Stimulated activated CD8-positive, alpha-beta memory T cell treated with anti-CD3 and anti-CD28 coated beads, Interleukin-4, amount 100 ng/mL, for 48 hours (primary cell): ENCODE measurements at places on chromosomes 1 and 21.
A peak's percentile ranks its signal among the peaks of the same experiment; 100 is the strongest.

DNA sequence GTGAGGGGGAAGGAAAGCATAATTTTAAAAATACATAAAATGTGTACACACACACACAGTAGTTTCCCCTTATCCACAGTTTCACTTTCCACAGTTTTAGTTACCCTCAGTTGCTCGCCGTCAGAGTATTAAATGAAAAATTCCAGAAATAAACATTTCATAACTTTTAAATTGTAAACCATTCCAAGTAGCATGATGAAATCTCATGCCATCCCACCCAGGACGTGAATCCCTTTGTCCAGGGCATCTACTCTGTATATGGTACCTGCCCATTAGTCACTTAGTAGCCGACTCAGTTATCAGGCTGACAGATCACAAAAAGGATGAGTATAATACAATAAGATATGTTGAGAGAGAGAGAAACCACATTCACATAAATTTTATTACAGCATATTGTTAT lies 36.2 kb downstream of the EPS15 start:
- no peak for DNase-seq

DNA sequence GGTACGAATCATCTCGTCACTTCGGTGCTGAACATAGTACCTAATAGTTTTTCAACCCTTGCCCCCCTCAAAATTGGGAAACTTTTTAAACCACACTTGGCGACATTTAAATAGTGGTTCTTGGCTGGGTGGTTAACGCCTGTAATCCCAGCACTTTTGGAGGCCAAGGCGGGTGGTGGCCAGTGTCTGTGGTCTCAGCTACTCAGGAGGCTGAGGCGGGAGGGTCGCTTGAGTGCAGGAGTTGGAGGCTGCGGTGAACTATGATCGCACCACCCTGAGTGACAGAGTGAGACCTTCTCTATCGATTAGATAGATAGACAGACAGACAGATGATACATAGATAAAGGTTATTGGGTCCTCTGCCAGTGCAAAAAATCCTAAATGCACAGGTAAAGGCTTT lies 55.5 kb upstream of the RASAL2 start:
- no peak for DNase-seq

- DNase-seq = no peak
Measured at GRCh38 chr1:115114308-115114707, 25.0 kb upstream of the TSPAN2 start.

DNA sequence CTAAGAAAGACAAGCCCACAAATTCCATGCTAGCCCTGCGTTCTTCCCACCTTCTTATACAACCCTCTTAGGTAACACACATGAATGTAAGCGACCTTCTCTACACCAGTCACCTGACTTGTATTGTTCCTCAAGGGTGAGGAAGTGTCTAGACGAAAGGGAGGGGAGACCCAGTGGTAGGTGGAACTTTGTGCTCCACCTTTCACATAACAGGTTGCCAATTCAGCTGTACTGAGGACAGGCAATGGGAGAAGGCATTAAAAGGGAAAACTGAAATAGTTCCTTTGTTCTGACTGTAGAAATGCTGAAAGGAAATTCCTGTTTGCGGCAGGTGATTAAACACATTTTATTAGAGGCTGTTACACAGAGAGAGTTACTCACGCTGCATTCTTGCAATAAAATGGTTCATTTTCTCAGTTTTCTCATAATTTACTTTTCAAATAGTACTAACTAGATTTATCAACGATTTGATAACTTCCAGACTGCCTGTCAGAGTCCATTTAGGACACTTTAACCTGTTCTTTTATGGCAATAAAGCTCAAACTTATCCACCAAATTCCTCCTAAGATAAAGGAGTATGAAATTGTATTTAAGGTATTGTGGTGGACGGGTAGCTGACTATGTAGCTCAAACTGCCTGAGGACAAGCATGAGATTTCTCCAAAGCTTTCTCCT lies 17.8 kb upstream of the CHRM3 start:
- DNase-seq = no peak

DNA sequence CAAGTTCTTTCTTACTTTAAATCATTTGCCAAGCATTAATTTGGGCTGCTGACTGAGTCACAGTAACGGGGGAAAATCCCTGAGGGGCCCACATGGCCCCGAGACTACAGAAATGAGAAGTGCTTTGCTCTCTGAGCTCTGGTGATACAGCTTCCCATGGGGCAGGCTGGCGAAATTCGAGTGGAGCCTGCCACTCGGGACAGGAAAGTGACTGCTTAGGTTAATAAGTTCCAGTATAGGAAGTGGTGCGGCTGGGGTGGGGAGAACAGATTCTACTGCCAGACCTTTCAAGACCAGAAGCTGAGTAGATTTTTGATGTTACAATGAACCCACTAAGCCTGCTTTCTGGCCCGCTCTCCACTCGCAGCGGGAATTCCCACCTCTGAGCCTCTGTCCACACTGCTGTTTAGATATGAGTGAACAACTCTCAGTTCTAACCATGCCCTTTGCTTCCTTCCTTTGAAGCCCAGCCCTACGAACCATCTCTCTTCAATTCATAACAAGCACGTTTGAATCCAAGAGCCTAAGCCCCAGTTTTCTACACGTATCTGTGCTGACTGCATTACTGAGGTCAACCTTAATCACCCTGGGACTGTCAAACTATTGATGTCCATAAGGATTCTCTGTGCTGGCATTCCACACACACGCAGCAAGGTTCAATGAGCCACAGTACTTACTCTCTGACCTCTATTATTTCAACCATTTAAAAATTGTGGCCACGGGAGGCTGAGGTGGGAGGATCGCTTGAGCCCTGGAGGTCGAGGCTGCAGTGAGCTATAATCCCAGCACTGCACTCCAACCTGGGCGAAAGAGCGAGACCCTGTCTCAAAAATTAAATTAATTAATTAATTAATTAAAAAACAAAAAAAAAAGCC lies 9.6 kb downstream of the ZBTB17 start:
- DNase-seq = peak; percentile 87

DNA sequence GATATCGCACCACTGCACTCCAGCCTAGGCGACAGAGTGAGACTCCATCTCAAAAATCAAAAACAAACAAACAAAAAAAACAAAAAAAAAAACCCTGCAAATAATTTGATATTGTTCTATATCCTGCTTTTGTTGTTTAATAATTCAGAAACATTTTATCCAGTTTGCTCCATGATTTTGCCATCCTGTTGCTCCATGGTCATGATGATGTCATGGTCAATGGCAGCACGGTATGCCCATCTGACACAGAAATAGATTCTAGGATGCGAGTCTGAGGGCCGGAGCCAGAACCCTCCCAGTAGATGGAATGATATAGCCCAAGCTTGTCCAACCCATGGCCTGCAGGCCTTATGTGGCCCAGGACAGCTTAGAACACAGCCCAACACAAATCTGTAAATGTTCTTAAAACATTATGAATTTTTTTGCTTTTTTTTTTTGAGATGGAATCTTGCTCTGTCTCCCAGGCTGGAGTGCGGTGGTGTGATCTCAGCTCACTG lies 39.8 kb downstream of the EDARADD start:
- no peak for DNase-seq

GRCh38 chr21:38181096-38181495 lies 75.7 kb upstream of the KCNJ15 start:
- DNase-seq = no peak

DNA sequence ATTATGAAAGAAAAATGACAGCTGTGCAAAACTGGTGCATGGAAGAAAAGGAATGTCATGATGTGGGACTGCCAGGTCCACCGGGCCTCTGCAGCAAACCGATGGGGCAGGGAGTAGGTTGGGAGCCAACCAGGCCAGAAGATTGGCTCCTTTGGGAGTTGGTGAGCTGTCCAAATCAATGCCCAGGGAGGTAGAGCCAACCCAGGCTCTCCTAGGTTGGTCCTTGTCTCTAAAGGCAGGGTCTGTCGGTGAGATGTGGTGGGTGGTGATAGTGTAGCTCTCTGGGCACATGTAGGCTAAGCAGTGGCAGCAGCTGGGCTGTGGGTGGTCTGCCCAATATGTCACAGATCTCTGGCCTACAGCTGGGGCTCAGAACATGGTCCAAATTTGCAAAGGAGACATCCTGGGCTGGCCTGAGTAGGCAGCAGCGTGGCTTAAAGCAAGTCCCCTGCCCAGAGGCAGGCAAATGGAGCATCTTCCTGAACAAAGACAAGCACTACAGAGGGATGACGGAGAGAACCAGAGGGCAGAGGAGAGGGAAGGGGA lies 61.2 kb upstream of the PRDX6 start:
- DNase-seq = no peak

DNA sequence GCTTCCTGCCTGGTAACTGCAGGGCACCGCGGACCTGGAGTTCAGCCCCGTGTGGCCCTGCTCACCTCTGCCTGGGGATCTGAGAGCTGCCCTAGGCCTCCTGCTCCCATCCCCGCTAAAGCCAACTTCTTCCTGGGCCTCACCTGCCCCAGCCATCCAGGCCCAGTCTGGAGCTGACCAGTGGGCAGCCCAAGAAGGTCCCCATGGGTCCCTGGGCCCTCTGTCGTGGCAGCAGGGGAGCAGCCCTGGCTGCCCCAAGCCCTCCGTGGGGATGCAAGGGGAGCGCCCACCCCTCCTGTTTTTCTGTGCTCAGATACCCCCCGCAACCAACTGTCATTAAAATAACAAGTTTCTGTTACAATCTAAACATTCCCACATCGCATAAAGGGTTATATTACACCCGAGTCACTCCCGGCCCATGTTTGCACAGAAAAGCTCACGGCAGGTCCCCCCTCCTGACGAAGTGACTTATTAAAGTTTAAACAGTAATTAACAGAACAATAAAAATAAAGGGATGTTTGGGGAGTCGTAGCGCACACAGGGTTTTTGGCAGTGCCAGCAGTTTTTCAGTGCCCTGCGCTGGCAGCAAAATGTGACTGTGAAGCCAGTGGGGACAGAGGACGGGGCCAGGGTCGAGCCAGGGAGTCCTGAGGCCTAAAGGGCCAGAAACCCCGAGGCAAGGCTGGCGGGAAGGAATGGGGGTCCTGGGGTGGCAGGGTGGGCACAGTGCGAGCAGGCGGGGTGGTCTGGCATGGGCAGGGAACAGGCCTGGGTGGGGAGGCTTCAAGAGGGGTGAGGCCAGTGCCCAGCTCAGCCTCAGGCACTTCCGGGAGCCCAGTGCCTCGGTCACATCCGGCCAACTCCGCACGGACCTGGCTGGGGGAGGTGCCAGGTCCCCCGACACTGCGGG lies 121.5 kb downstream of the CASZ1 start:
- no peak for DNase-seq

DNA sequence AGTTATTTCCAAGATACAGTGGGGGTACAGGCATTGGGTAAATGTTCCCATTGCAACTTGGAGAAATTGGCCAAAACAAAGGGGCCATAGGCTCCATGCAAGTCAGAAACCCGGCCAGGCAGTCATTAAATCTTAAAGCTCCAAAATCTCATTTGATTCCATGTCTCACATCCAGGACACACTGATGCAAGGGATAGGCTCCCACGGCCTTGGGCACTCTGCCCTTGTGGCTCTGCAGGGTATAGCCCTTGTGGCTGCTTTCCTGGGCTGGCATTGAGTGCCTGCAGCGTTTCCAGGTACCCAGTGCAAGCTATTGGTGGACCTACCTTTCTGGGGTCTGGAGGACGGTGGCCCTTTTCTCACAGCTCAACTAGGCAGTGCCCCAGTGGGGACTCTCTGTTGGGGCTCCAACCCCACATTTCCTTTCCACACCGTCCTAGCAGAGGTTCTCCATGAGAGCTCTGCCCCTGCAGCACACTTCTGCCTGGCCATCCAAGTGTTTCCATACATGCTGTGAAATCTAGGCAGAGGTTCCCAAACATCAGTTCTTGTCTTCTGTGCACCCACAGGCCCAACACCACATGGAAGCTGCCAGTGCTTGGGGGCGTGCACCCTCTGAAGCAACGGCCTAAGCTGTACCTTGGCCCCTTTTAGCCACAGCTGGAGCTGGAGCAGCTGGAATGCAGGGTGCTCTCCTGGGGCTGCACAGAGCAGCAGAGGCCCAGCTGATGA lies 67.2 kb downstream of the HS2ST1 start:
- no peak for DNase-seq

GRCh38 chr1:115706587-115707425 lies 61.7 kb downstream of the CASQ2 start:
- DNase-seq = no peak

DNA sequence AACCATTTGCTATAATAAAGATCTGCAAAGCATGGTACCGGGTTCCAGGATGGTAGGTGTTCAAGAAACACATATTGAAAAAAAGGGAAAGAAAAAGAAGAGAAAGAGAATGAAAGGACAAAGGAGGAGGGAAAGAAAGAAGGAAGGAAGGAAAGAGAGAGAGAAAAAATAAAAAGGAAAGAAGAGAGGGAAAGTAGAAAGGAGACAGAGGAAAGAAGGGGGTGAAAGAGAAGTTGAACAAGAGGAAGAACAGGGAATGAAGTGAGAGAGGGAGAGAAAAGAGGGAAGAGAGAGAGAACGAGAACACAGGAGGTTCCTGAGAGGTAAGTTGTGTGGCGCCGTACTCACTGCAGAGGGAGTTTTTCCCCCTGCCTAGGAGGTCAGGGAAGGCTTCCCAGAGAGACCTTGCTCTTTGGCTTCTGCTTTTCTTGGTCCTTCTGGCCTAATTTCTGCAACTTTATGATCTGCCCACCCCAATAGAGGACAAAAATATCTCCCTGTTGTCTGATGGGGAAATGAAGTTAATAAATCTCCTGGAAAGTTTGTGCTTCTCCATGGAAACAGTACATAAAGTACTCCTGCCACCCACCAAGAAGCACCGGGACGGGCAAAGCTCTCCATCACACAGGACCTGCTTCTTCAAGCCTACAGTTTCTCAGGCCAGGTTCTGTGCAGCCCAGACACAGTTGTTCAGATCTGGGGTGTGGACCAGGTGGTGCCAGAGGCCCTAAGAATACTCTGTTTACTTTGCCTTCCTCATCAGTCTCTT lies 124.8 kb downstream of the ROR1 start:
- DNase-seq = no peak

- no peak for DNase-seq
Measured at GRCh38 chr1:219587401-219587800, 25.5 kb downstream of the ZC3H11B start.

DNA sequence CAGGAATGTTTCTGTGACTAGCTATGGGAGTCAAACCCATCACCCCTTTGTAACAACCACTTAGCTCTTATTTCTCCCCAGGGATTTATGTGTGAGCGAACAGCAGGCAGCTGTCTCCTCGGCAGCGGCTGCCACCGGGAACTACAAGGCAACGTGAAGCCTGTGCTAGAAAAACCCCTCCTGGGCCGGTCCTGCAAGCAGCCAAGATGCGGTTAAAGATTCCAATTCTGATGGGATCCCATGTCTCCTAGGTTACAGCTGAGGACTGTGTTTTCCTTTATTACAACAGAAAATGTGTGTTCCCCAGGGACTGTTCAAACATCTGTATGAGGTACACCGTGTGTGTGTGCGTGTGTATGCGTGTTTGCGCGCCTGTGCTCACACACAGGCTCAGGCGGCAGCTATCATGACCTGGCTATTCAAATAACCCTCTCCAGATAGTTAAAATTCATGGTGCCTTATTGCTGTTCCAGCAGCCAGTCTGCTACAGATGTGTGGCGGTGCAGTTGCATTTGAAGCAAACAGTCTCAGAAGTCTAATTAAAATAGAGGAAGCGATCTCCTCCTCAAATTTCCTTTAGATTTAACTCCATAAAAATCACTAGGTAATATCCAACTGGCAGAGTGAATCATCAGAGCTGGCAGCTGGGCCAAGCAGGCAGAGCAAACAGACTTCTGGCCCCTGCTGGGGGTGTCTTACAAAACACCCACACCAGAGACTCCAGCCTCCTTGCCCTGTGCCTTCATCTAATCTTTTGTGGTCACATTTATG lies 68.0 kb downstream of the LMX1A start:
- no peak for DNase-seq

- DNase-seq = no peak
Measured at GRCh38 chr1:65440322-65440900, 19.9 kb downstream of the LEPR start.

- DNase-seq = no peak
Measured at GRCh38 chr1:45929257-45929687, 125.9 kb downstream of the MAST2 start.

- no peak for DNase-seq
Measured at GRCh38 chr1:55631509-55631908, 416.3 kb upstream of the USP24 start.
